ENCODE measurements at places on chromosomes 2 and 18. TPM values are rescaled to one million over a fixed set of nuclear protein-coding genes. Genes with fewer than 3 reads are reported as not detected.

DNA sequence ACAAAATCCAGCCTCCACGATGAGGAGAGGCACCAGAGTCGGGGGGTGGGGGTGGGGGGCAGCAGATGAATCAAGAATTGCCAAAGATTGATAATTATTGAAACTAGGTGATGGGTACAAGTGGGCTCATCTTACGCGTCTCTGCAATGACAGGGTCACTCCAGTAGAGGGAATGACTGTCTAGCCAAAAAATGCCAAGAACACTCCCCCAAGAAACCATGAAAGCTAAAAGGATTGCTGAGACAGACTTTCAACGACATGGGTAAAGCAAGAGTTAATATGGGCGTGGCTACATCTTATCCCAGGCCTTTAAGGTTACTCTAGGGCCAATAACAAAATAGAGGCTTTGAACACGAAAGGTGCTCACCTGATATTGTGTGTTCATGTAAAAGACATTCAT lies 86.5 kb downstream of the STK39 start:
- no peak overlapping the region for H3K4me3 ChIP-seq
- H3K36me3 ChIP-seq = peaks cover 3% of the 10 kb centered on the region
- no peaks in the 10 kb centered on the region for H3K27me3 ChIP-seq
- H3K4me1 ChIP-seq = peaks cover 18% of the 10 kb centered on the region
- no peak for DNase-seq

GRCh38 chr2:66691031-66691965 lies 256.4 kb downstream of the MEIS1 start:
- H3K36me3 ChIP-seq = no peaks in the 10 kb centered on the region
- no peaks in the 10 kb centered on the region for H3K27me3 ChIP-seq
- H3K4me3 ChIP-seq = no peak overlapping the region
- peak; percentile 24 for DNase-seq

The COX5B gene
- 213 TPM for total RNA-seq

The HTR2B gene
- not detected for total RNA-seq

DNA sequence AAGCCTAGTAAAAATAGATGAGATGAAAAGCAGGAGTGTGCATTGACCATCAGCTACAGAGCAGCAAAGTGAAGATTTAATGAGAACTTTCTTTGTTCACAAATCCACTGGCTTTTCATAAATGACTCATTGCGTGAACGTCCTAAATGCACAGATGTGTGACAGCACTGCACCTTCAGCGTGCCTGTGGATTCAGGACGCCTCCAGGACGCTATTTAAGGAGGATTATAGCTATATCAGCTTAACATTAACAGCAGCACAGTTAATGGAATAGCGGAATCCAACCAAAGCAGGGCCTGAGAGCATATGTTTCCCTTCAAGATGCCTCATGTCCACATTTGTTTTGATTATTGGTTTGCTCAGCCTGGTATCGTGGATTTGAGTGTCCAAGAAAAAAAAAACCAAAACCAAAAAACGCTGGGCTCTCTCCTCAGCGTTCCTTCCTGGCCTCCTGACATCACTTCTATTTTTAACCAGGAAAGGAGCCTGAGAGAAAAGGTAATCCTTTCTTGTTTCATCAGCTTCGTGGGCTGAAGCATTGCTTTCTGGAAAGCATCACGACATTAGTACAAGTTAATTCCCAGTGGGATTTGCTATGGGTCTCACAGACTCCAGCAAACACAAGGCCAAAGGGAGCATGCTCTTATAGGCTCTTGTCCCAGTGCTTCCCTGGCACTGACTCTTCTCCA lies 447.0 kb upstream of the SMIM21 start:
- H3K27me3 ChIP-seq = no peaks in the 10 kb centered on the region
- peak; percentile 10 for DNase-seq
- H3K36me3 ChIP-seq = no peaks in the 10 kb centered on the region
- no peak overlapping the region for H3K4me3 ChIP-seq
- H3K27ac ChIP-seq = no peak overlapping the region

GRCh38 chr2:151091583-151091982 lies 170.1 kb downstream of the RBM43 start:
- H3K36me3 ChIP-seq = no peaks in the 10 kb centered on the region
- DNase-seq = no peak
- no peaks in the 10 kb centered on the region for H3K4me1 ChIP-seq
- no peak overlapping the region for H3K4me3 ChIP-seq
- H3K27me3 ChIP-seq = no peaks in the 10 kb centered on the region

DNA sequence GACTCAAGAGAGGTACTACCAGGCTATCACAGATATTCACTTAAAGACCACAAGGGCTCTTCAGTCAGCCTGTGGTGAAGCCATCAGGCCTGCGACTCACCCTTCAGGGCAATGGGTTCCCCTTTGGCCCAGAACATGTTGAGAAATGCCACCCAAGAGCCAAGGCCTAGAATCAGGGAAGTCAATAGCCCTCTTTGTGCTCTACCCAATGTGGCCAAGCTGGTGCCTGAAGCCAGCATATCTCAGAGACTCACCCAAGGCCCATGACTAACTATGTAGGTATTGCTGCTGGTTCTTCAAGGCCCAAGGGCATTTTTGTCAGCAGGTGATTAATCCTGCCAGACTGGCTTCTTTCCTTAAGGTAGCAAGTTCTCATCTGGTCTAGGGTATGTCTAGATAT lies 338.9 kb upstream of the SETBP1 start:
- no peaks in the 10 kb centered on the region for H3K27me3 ChIP-seq
- peak; percentile 4 for DNase-seq
- H3K4me1 ChIP-seq = peaks cover 4% of the 10 kb centered on the region
- H3K27ac ChIP-seq = no peak overlapping the region

DNA sequence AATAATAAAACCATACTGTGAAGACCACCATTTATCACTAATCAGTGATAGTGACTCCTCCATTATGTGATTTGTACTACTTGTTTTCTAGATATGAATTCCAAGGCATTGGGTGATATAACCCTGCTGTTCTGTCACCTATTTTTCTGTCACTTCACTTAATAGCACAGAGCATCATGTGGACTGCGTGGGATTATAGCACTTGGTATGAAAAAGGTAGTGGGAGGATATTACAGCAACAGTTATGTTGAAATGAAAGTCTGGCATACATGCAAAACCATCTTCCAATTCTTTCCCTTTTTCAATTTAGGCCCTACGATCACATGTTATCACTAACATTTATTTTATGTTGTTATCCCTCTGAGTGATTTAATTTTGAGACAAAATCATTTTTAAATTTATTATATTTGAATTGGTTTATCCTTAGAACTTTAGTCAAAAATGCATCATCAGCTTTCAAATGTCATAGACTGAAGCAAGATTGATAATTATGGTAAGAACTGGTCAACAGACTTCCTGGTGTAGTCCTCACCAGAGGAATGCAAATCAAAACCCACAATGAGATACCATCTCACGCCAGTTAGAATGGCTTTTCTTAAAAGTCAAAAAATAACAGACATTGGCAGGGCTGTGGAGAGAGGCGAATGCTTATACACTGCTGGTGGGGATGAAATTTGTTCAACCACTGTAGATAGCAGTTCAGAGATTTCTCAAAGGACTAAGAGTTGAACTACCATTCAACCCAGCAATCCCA lies 242.6 kb downstream of the IKZF2 start:
- no peaks in the 10 kb centered on the region for H3K27me3 ChIP-seq
- peak; percentile 57 for DNase-seq
- no peak overlapping the region for H3K27ac ChIP-seq
- H3K36me3 ChIP-seq = no peaks in the 10 kb centered on the region
- no peaks in the 10 kb centered on the region for H3K4me1 ChIP-seq

DNA sequence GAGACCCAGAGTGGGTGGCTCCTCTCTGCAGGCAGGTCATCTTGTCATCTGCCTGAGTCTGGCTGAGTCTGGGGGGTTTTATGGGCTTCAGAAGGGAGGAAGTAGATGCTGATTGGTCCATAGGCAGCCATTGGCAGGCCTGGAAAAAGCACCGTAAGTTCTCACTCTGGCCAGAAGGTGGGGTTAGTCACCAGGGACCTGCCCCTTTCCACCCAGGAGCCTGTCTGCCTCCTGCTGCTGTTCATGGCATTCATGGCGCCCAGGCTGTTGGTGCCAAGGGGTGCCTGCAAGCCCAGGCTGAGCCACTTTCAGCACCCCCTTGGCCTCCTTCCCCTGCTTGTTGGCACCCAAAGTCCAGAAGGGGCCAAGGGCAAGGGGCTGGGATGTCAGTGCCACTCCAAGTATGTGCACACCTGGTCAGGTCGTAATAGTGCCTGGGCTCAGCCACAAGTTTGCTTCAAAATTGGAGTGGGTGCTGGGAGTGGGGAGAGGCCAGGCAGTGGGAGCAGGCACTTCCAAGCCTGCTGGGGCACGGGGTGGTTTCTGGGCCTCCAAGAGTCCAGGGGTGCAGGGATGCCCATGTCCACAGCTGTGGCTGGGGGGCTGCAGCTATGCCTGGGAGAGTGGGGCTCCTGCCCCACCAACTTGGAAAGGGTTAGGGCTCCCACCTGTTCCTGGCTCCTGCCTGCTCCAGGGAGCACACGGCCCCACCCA lies 178.1 kb downstream of the FAM210A start:
- H3K27ac ChIP-seq = no peak overlapping the region
- H3K27me3 ChIP-seq = peaks cover 2% of the 10 kb centered on the region
- H3K36me3 ChIP-seq = no peaks in the 10 kb centered on the region
- H3K4me3 ChIP-seq = no peak overlapping the region

Data from astrocyte (in vitro differentiated cells and primary cell).